A549 treated with ZK216348 at 1 μM for 4 hours (cell line): ENCODE measurements at places on chromosomes 7 and 10. TPM values are rescaled to one million over a fixed set of nuclear protein-coding genes. Genes with fewer than 3 reads are reported as not detected.

Gene PCBD1
- 188 to 260 TPM (median 234 TPM) in 5 replicates for total RNA-seq

Gene ZNF467
- total RNA-seq, result 0.45 to 1.4 TPM (median 1.3 TPM) in 5 replicates

Gene SEC31B
- 0.87 to 3.4 TPM (median 2.5 TPM) in 5 replicates for total RNA-seq

Gene CUBN
- total RNA-seq, result 0.01 to 0.23 TPM (median 0.02 TPM) in 5 replicates

Gene GPAM
- total RNA-seq, result 4.3 to 7.2 TPM (median 6.6 TPM) in 5 replicates

Gene MKX
- not detected in 5 replicates for total RNA-seq

Gene CHAT
- total RNA-seq, result not detected in 5 replicates

Gene LANCL2
- total RNA-seq, result 11.7 to 18.5 TPM (median 13.4 TPM) in 5 replicates

Gene GRM3
- not detected in 5 replicates for total RNA-seq

Gene GIMAP2
- not detected in 5 replicates for total RNA-seq

Gene GIMAP7
- not detected in 5 replicates for total RNA-seq

Gene HTRA1
- 52.3 to 62.8 TPM (median 54.3 TPM) in 5 replicates for total RNA-seq

Gene MYOZ1
- total RNA-seq, result not detected in 5 replicates

Gene CNPY1
- total RNA-seq, result not detected in 5 replicates

Gene HMX2
- 0.20 to 0.25 TPM (median 0.22 TPM) in 3 of 5 replicates, not detected in the others for total RNA-seq

Gene TAS2R3
- total RNA-seq, result not detected in 5 replicates

Gene FAM25C
- total RNA-seq, result 1.5 to 4.0 TPM (median 2.4 TPM) in 3 of 5 replicates, not detected in the others
